Caki2 (cell line): ENCODE measurements at places on chromosomes 16 and 17. TPM values are rescaled to one million over a fixed set of nuclear protein-coding genes. Genes with fewer than 3 reads are reported as not detected.
A peak's percentile ranks its signal among the peaks of the same experiment; 100 is the strongest.

GRCh38 chr17:13253733-13254410, 236.0 kb upstream of the ELAC2 start:
- DNase-seq: no peak

DNA sequence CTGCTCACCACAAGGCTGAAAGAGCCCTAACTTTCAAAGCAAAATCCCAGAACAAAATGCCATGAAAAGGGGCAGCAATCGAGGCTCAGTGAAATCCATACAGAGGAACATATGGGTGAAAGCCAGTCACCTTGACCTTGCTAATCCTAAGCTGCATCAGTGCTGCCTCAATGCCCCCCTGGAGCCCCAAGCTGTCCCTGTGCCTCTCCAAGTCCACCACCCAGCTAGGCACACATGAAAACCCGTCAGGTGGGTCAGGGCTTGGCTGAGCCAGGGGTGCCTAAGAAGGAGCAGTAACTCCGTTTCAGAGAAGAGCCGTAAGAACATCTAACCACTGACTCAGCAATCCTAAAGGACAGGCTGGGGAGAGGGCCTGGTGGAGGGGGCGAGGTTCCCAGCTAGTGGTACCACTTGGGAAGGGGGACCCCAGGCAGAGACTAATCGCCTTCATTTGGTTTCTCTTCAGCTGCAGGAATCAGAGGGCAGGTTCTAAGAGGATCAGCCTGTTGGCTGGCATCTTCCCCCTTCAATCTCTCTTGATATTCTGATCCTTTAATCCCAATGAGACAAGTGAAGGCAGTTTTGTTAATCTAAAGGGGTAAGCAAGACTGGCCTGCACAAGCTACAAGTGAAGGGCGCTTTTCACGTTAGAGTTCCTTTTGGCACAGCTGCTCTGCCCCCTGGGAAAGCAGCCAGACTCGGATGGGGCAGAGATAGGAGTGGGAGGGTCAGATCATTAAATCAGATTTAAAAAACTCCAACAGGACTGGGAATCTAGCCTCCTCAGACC, 7.6 kb downstream of the PITPNA start:
- DNase-seq: no peak

The ZSCAN10 gene
- total RNA-seq: not detected in 2 replicates

- peak; percentile 22 for DNase-seq
Observed at GRCh38 chr17:27352448-27353032, 58.6 kb downstream of the WSB1 start.

The HCFC1R1 gene
- 461 and 685 TPM in 2 replicates for total RNA-seq

GRCh38 chr17:66689221-66689620, 145.7 kb upstream of the CACNG5 start:
- no peak for DNase-seq

The CDH1 gene
- total RNA-seq: 0.03 TPM in 1 of 2 replicates, not detected in the other

DNA sequence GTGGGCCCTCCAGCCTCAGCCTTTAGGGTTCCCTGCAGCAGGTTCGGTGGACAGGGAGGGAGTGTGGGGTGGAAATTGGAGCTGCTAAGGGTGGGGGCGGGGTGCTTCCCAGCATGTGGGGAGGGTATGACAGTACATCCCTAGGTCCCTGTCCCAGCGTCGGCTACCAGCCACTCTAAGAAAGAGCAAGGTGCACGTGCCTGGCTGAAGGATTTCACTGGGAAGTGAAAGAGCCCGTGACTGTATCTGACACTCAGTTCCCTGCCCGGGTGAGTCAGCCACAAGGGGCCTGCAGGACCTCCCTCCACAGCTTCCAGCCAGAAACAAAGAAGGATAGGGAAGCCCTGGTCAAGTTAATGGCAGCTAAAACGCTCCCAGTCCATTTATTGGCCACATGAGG, 4.1 kb downstream of the SNRNP25 start:
- no peak for DNase-seq

DNA sequence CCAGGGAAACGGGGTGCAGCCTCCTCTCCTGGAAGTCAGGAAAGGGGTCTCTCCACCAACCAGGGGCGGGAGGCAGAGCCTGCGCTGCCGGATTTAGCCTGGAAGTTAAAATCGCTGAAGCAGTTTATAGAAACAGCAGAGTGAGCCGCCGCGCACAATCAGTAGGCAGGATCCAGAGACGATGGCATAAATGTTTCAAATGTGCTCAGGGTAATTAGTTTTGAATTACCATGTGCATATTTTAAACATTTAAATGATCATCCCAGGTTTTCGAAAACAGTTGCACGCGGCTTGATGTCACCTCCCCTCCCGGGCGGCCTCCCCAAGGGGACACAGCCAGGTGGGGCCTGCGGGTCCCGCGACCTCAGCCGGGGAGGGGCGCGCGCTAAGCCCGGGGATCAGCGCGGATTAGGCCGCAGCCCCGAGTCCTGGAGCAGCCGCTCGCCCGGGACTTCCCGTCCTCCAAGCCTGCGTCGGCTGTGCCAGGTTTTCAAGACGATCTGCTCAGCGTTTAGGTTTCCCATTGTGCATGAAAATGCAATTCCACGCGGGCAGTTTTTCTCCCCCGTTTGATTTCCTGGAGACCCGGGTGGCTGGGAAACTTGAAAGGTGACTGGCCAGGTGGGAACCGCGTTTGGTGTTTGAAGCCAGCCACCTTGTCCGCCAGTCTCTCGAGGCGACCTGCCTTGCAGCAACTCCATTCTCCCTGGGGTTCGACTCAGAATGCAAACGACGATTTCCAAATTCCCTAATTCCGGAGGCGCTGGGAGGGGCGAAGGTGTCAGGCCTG, 78.3 kb downstream of the RPA1 start:
- no peak for DNase-seq

- peak; percentile 73 for DNase-seq
Observed at GRCh38 chr17:63406689-63407330, 39.3 kb downstream of the CYB561 start.

The ALKBH5 gene
- 43.2 and 55.3 TPM in 2 replicates for total RNA-seq

DNA sequence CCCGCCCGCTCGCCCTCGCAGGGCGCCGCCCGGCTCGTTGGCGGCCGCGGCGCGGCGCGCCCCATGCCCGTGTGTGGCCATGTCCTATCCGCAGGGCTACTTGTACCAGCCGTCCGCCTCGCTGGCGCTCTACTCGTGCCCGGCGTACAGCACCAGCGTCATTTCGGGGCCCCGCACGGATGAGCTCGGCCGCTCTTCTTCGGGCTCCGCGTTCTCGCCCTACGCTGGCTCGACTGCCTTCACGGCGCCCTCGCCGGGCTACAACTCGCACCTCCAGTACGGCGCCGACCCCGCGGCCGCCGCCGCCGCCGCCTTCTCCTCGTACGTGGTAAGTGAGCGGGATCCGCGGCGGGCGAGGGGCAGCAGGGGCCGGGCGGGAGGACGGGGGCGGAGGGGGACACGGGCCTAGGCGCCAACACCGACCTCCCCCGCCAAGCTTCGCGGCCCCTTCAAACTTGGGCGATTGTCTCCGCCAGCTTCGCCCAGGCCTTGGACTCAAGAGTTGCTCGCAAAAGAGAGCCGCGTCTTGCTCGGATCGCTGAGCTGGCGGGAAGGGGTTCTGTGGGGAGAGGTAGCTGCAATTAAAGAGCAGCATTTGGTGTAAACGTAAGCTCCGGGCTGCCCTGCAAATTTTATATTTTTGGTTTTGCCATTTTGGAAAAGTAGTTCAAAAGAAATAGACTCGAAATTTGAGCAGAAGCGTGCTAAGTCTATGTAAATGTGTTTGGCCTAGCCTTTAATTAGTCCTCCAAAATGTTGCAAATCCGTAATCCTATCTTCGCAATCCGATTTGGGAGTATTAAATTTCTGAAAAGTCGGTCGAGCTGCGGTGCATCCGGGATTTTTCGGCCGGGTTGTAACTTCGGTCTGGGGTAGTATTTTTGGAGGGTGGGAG, 702 bp downstream of the IRX5 start:
- DNase-seq: no peak

DNA sequence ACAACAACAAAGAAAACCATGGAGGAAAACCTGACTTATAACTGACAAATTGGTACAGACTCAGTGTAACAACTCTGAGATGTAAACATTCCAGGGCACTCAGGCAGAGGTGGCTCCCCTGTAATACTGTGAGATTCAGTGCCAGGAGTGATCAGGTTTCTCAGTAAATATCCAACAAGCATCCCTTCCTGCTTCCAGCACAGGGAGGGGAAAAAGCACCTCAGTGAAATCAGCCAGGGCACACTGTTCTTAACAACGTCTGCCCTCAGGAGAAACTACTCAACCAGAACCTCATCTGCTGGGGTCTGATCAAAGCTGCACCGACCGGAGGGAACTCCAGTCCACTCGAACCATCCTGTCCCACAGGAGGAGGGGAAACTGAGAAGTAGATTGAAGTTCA, 52.3 kb downstream of the AMFR start:
- peak; percentile 10 for DNase-seq

The KRTAP4-3 gene
- not detected in 2 replicates for total RNA-seq

The TGFB1I1 gene
- 12.5 and 20.3 TPM in 2 replicates for total RNA-seq

- no peak for DNase-seq
Observed at GRCh38 chr17:79132271-79133064, 57.8 kb downstream of the ENGASE start.

- no peak for DNase-seq
Observed at GRCh38 chr17:7285679-7286078, 4.2 kb downstream of the SLC2A4 start.

The RANGRF gene
- total RNA-seq: 13.8 and 28.6 TPM in 2 replicates

GRCh38 chr17:49746791-49747490, 17.0 kb downstream of the FAM117A start:
- no peak for DNase-seq

DNA sequence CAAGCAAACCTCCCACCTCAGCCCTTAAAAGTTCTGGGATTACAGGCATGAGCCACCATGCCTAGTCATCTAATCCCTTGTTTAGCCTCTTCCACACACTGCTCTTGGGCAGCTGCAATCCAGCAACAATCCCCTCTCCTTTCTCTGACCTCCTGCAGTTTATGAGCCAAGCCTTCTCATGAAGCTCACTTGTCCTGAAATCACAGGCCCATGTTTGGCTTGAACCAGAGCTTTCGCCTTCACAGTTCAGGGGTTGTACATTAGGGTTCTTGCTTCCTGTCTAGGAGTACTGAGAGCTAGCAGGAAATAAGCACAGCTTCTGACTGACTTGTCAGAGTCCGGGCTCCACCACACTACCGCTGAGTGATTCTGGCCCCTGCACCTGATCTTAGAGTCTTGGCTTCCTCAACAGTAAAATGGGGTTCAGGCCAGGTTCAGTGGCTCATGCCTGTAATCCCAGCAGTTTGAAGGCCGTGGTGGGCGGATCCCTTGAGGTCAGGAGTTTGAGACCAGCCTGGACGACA, 16.3 kb downstream of the ERAL1 start:
- no peak for DNase-seq

- DNase-seq: no peak
Observed at GRCh38 chr16:65767125-65767524, 599.4 kb upstream of the CDH5 start.

The CD300C gene
- total RNA-seq: not detected in 2 replicates

- no peak for DNase-seq
Observed at GRCh38 chr17:76079956-76080767, 1.2 kb downstream of the ZACN start.

DNA sequence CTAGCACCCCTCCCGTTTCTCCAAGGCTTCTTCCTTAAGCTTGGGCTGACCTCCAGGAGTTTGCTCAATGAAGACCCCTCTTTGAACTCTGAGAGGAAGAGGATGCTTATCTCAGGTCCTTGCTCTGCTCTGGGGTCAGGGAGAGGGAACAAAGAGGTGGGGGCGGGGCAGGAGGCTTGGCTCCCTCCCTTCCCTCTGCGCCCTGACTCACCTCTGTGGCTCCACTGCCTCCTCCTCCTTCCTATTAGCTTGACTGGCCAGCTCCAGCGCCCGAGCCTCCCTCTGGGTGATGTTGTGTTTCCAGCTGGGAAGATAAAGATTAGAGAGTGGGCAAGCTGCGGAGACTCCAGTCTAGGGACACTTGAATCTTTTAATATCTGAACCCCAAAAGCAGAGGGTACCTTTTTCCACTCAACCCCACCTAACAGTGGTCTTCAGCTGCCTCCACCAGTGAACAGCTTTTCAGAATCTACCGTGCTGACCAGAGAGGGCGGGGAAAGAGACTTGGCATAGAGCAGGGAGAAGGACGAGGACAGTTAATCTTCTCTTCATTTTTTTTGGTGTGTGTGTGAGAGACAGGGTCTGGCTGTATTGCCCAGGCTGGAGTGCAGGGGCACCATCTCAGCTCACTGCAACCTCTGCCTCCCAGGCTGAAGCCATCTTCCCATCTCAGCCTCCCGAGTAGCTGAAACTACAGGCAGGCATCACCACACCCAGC, 6.7 kb downstream of the GIP start:
- peak; percentile 74 for DNase-seq

GRCh38 chr17:32798938-32799337, 78.0 kb downstream of the MYO1D start:
- DNase-seq: no peak

DNA sequence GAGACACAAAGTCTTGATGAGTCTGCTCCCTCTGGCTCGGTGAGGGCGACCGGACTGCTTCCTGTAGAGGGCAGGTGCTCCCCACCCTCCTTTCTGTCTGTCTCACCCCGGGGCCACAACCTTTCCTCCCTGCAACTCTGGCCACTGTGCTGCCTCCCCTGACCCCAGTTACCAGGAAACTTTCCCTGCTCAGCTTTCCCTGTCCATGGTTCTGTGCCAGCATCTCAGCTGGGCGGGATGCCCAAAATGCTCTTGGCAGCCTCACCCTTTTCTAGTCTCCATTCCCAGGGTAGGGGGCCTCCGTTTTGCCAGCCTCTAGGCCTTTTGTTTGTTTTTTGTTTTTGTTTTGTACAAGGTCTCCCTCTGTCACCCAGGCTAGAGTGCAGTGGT, 1.4 kb downstream of the PLD2 start:
- DNase-seq: no peak

The CNEP1R1 gene
- total RNA-seq: 12.5 and 47.2 TPM in 2 replicates

The RNF227 gene
- total RNA-seq: 2.0 and 2.6 TPM in 2 replicates

GRCh38 chr17:65055280-65055707, 1.2 kb downstream of the GNA13 start:
- DNase-seq: no peak

DNA sequence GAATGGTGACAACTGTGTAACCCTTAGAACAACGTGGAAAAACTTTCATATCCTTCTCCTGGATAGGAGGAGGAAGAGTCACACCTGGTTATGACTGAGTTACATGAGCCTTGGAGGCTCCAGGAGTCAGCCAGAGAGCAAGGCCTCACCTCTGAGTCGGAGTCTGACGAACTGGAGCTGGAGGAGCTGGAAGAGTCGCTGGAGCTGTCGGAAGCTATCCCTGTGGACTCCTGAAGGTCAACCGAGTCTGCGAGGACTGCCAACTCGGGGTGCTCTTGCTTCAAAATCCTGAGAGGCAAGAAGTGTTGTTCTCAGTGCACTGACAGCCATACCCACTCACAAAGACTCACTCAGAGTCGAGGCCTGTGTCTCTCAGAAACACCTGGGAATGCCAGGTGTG, 6.2 kb downstream of the JMJD6 start:
- no peak for DNase-seq

The LLGL2 gene
- total RNA-seq: 34.2 and 42.5 TPM in 2 replicates

The KRTAP16-1 gene
- not detected in 2 replicates for total RNA-seq

DNA sequence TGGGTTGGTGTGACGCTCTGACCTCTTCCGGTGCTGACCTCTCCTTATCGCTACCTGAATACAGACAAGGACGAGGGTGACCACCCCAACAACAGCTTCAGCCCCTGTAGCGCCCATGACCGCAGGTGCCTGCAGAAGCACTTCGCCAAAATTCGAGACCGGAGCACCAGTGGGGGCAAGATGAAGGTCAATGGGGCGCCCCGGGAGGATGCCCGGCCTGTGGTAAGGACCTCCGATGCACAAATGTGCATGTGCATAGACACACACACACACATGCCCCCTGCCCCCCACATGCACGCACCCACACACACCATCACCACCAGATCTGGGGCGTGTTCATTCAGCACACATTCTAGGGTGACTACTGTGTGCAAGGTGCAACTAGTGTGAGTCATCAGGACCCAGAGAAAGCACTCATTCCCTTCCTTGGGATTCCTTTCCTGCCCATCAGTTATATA, 9.7 kb downstream of the IGFBP4 start:
- DNase-seq: no peak

- DNase-seq: no peak
Observed at GRCh38 chr17:45824475-45824874, 20.2 kb upstream of the SPPL2C start.

The HP gene
- not detected in 2 replicates for total RNA-seq
